CMK (cell line): ENCODE measurements at places on chromosomes 6 and 20.

- DNase-seq: peak; percentile 35
These were observed at the start of gene ELOVL2 for GRCh38 chr6:11043961-11044711. TSS of gene ELOVL2 (minus strand) at chr6:11044305. CDS start at chr6:11044230, 75 bp downstream.

DNA sequence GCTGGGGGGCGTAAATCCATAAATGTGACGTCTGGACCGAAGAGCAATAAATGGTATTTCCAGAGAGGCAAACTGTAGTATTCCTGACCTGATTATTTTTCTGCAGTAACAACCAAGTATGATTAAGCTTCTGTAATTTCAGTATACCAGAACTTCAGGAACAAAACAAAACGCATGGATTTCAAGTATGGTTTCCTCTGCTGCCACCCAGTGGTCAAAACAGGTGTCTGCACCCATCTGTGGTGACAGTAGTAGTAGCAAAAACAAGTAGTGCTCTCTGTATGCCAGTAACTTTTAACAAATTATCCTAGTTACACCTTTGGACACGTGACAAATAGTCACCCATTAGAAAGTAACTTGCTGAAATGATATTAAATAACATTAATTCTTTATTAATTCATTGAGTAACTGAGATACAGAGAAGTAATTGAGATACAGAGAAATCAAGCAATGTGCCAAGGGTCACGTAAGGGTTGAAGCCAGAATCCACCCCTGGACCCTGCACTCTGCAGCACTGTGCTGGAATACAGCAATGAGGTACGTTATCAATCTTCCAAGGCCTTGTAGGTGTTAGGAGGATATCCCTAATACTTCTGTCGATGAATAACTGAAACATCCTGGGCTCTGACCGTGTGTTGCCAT lies 7.9 kb downstream of the CALHM4 start:
- no peak for DNase-seq

GRCh38 chr20:36441027-36441414 lies 100.3 kb upstream of the MYL9 start:
- no peak for DNase-seq

DNA sequence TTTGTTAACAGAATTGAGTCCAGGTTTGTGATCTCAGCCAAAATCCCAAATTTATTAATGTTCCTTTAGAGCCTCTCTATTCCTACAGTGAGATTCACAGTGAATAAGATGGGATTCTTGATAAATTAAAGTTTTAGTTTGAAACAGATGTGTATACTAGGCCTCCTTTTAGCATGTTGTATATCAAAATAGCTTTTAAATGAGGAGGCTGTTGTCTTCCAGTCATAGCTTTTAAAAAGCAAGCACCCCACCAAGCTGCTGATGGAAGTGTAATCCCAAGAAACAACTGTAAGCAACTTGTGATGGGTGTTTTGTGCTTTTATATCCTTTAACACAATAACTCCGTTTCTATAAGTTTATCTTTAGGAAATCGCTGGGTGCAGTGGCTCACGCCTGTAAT lies 7.0 kb downstream of the GTF2H5 start:
- DNase-seq: no peak

- DNase-seq: no peak
These were observed 860.3 kb upstream of the SLC35B3 start for GRCh38 chr6:9295644-9296043.

GRCh38 chr6:148322704-148323103 lies 19.9 kb upstream of the SASH1 start:
- DNase-seq: no peak

DNA sequence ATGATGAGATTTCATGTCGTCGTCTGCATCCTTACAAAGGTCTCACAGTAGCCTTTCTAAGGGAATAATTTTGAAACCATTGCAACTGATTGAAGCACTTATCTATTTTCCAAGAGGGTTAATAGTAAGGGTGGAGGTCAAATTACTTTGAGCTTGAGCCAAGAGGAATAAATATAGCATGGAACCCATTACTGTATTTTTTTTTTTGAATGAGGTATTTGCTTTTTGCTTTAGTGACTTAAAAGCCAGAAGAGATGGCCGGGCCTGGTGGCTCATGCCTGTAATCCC lies 78.3 kb downstream of the SCAND1 start:
- no peak for DNase-seq

DNA sequence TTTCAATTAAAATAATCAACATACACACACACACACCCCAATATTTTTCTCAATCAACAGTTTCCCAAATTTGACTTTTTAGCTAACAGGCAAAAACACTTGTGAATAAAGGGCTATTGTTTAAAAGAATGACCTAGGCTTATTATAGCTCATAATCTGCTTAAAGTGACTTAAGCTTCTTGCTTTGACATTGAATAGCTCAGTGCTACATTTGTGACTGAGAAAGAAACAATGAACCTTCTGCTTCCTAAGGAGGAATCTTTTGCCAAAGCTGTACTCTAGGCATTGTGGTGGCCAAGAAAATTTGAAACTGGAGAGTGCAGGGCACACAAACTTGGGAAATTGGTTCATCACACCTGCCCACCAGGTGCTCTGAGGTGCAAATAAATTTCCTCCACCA lies 282.0 kb downstream of the SYNE1 start:
- no peak for DNase-seq

DNA sequence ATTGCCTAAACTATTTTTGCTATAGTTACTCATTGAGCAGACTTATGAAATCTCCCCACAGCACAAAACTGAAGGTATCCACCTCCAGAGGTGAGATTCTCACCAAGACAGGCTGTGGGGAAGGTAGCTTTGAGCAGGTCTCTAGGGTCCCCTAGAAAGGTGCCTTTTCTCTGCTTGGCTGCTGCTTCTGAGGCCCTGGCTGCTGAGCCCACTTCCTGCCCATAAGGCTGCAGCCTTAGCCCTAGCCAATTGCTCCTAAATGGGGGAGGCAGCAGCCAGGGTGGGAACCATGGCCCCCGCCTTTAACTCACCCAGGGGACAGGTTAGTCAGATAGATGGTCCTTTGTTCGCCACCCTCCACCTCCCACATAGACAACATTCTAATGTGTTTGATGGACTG lies 3.6 kb downstream of the NT5E start:
- no peak for DNase-seq

DNA sequence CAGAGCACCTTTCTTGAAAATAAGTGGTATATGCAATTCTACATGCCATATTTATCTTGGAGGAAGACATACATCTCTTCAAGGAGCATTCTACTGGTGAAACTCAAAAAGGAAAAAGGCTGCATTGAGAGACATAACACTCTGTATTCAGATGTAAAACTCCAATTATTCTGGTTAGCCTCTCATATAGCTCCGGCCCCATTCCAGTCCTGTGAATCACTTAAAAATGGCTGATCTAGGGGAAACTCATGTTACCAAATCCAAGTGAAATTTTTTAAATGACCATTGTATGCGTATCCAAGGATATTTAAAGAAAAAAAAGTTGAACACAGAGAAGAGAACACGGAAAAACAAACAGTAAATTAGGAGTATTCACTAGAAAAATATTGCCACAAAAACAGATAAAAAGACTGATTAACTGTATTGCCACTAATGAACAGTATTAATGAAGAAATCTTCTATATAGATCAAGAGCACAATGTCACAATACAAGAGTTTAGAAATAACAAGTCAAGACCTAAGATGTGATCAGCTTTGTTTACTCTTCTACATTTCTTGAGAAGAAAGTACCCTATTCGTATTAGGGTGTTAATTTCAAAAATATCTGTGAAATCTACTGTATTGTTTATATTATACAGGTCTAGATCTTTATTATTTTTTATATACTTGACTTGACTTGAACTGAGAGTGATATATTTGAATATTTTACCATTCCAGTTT lies 124.5 kb upstream of the GJE1 start:
- no peak for DNase-seq

GRCh38 chr6:32886681-32887383 lies 32.8 kb downstream of the PSMB9 start:
- DNase-seq: no peak

DNA sequence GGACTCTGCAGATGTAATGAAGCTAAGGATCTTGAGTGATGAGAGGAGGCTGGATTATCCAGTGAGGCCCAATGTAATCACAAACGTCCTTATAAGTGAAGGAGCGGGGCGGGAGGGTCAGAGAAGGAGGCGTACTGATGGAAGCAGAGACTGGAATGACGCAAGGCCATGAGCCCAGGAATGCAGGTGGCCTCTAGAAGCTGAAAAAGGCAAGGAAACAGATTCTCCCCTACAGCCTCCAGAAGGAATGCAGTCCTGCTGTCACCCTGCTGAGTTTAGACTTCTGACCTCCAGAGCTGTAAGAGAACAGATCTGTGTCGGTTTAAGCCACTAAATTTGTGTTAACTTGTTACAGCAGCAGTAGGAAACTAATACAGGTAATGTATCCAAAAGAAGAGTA lies 227.9 kb downstream of the PTPRT start:
- no peak for DNase-seq

DNA sequence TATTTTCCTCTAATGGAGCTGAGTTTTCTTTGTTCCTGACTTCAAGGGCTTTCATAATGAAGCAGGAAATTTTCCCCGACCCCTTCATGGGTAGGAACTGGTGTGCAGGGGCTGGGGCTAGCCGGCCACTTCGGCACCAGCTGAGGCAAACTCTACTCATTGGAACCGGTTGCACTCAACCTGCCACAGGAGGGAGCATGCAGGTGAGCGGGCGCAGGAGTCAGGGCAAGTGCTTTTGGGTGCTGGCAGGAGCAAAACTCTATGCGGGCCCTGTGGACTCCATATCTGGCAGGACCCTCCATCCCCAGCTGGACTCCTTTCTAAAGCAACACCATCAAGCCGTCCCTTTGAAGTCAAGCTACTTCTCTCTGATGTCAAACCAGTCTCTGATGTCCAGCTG lies 244.2 kb downstream of the EPM2A start:
- DNase-seq: no peak

DNA sequence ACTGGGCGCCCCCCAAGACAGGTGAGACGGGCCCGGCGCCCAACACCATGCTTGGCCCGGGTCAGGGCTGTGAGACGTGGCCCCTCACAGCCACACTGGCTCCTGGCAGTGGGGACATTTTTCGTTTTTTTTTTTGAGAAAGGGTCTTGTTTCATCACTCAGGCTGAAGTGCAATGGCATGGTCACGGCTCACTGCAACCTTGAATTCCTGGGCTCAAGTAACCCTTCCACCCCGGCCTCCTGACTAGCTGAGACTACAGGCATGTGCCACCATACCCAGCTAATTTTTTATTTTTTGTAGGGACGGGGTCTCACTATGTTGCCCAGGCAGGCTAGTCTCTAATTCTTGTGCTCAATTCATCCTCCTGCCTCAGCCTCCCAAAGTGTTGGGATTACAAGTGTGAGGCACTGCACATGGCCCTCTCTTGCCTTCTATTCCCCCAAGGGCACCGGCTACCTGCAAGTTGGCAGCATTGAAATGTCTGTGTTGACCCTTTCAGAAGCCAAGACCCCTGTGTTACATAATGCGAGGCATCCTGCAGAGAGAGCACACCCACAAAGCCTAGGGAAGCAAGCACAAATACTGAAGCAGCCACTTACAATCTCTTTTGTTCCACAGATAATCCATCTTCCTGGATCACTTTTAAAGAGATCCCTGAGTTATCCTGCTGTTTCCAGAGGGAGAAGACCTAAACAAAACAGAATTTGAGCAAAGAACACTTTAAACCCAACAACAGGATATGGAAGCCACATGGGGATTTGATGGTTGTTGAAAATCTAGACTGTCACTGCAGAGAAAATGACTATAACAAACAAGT lies 57.5 kb upstream of the SLC4A11 start:
- DNase-seq: no peak

DNA sequence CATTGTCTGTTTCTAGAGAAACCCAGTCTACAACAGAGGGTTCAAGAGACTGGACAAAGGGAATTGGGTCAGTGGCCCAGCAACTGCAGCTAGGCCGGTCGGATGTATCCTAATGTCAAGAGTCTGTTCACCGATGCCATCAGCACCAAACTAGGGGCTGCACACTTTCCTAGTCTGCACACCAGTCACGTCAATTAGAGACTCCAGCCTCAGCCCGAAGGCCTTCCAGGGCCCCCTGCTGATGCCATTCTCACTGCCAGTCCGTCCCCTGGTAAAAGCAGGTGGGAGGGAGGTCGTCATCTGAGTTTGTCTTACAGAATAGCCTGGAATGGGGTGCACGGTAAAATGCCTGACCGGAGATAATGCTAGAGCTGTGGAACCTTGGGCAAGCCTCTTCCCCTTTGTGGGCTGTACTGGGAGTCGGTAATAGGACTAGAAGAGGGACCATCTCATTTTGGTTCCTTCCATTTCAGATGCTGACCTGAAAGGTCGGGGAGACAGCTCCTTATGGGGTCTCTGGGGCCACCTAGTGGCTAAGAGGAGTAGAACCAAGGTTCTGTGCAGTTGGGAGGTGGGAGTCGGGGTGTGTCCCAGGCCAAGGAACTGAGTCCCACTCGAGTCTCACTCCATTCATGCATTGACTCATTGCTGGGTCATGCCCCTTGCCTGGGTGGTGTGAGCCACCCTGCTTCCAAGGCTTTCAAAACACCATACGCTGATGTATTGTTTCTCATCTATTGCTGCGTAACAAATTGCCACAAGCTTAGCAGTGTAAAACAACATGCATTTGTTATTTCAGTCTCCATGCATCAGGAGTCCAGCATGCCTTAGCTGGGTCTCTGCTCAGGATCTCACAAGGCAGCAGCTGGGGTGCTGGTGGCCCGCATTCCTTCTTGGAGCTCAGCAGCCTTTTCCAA lies 5.1 kb downstream of the SOX12 start:
- DNase-seq: peak; percentile 71

- no peak for DNase-seq
These were observed 101.9 kb upstream of the NAA20 start for GRCh38 chr20:19915111-19915798.

- no peak for DNase-seq
These were observed 97.7 kb downstream of the SLC16A10 start for GRCh38 chr6:111184827-111185532.

DNA sequence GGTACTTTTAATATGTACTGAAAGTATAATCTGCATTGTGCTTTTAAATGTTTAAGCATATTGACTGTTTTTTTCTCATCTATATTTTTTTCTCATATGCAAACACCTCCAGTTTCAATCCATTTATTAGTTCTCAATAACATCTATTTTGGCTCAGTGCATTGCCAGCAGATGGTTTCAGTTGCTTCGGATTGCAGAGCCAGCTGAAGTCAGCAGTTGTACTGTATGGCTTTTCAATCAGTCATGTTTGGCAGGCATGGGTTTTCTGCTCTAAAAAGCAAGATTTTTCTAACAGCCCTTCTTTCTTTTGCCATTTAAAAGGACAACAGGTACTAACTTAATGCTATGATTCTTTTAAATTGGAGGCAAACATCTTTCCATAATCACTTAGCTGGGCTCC lies 121.2 kb downstream of the CD109 start:
- no peak for DNase-seq

DNA sequence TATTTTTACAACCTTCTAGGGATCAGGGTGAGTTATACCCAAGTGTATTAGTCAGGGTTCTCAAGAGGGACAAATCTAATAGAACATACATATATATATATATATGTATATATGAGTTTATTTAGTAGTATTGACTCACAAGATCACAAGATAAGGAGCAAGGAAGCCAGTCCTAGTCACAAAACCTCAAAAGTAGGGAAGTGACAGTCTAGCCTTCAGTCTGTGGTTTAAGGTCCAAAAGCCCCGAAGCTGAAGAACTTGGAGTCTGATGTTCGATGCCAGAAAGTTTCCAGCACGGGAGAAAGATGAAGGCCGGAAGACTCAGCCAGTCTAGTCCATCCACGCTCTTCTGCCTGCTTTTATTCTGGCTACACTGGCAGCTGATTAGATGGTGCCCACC lies 632.7 kb upstream of the AGPAT4 start:
- DNase-seq: no peak

- DNase-seq: no peak
These were observed 8.5 kb upstream of the KIAA1755 start for GRCh38 chr20:38269040-38269439.

- no peak for DNase-seq
These were observed 64.2 kb upstream of the SLC35B3 start for GRCh38 chr6:8499540-8499939.
